Gastrocnemius medialis (tissue), 4 donors: ENCODE measurements at places on chromosomes 13 and 19.

DNA sequence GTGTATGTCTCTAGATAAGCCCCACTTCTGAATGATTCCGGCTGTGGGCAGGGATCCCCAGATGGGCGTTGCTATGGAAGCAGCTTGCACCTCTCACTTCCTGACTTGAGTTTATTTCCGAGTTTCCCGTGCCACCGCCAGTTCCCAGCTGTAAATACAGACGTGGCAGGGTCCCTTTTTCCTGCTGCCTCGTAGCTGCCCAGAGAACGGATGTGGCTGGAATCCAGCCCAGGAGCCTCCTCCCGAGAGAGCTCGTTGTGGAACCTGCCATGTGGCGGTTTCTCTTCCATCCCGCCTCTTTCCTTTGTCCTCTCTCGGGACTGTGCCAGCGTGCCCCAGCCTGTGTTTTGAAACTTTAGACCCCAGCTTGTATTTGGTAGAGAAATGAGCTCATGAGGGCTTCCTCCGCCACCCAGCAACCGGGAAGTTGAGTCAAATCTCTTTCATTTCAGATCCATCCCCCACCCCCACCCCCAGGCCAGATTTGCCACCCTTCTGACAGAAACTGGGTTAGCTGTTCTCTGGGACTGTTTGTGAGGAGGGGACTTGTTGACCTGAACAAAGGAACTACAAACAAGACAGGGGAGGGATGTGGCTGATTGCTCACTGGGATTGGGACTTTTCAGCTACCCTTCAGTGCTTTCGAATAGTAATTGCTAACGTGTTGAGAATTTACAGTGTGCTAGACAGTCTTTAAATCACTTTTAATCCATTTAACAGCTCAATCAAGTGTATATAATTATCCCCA lies 96.6 kb downstream of the SIPA1L3 start:
- DNase-seq = no peak

DNA sequence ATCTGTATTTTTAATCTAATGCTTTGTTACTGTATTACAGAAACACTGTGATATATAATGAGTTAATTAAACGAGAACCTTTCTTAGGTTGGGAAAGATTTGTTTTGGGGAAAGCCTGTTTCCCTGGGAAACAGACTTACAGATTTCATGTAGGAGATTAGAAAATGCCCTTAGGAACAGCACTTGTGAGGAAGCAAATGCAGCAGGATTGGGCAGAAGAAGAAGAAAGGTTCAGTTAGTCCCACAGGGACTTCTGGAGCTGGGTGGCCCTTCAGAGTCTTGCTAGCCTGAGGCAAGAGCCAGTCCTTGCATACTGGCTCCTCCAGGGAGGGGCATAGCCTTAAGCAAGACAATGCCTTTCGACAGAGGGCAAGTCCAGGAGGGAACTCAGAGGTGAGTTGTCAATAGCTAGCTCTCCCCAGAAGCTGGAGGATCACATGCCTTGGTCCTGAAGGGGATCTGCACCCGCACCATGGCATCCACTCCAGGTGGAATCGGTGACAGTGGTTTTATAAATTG lies 36.8 kb downstream of the N4BP2L1 start:
- DNase-seq = no peak

GRCh38 chr13:52405369-52405766 lies 604 bp downstream of the THSD1 start:
- DNase-seq = no peak

- no peak for DNase-seq
Observed at GRCh38 chr19:23075031-23075733, 41.6 kb upstream of the ZNF730 start.

DNA sequence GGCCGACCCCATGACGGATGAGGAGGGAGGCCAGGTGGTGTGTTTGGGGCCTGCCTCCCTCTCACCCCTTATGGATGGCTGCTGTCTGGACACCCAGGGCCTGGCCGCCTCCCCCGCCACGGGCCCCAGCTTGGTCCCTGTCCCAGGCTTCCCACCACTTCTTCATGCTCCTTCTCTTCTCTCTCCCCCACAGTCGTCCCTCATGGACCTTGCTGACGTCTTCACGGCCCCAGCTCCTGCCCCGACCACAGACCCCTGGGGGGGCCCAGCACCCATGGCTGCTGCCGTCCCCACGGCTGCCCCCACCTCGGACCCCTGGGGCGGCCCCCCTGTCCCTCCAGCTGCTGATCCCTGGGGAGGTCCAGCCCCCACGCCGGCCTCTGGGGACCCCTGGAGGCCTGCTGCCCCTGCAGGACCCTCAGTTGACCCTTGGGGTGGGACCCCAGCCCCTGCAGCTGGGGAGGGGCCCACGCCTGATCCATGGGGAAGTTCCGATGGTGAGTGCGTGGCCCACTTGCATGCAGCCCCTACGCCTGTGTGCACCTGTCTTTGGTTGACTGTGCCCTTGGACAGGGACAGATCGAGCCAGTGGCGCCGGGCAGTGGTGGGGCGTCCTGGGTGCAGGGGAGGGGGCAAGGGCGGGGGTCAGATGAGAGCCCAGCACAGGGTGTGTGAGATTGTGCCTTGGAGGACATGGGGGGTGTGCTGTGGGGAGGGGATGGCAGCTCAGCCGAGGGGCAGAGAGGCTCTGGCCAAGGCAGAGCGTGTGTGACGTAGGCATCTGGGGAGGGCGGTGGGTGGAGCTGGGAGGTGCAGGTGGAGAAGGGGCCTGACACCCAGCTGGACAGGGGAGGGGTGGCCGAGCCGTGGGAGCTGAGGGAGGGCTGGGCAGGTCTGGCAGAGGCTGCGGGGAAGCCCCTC lies 16.8 kb downstream of the EPN1 start:
- DNase-seq = no peak
